Astrocyte of the spinal cord (primary cell): ENCODE measurements at places on chromosomes 1 and 21.
A peak's percentile ranks its signal among the peaks of the same experiment; 100 is the strongest.

GRCh38 chr1:197928849-197929336 lies 11.7 kb downstream of the LHX9 start:
- DNase-seq: no peak

DNA sequence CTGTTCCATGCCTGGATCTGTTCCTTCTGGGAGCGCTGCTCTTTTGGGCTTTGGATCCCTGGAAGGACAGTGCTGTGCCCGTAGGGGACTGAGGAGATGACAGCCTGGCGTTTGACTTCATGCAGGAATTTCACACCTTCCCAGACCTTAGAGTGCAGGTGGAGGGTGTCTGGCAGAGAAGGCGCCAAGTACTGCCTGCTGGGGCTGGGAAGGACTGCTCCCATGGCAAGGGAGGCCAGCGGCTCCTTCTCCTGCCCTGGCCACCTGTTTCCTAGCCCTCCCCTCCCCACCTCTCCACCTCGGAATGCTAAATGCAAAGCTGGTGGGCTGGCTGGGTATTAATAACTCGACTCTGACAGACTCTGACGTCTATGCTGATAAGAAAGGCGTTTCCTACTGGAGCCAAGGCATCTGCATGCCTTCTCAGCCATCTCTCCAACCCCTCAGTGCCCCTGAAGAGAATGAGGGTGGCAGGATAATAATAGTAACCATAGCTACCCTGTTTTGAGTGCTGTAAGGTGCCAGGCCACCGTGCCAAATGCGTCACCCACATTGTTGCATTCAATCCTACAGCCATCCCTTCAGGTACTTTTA lies 17.5 kb upstream of the PDIK1L start:
- no peak for DNase-seq

- no peak for DNase-seq
These were observed 209.2 kb upstream of the PTGFR start for GRCh38 chr1:78281580-78281979.

GRCh38 chr1:32981003-32981901 lies 16.6 kb upstream of the RNF19B start:
- DNase-seq: peak; percentile 86

DNA sequence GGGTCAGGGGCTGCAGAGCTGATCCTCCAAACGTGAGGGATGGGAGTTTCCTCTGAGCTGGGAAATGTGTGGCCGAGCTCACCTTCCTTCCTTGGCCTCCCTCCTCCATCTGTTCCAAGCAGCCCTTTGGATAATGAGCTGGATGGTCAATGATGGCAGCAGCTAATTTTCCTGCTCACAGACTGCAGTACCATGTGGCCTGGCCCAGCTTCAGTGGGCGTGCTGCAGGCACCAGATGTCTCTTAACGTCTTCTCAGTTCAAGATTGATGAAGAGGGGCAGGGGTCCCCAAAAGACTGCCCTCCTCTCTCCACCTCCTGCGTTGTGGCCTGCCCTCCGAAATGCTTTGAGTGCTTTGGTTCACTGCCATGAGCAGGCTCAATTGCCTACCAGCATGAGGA lies 86.0 kb downstream of the UBIAD1 start:
- no peak for DNase-seq

- no peak for DNase-seq
These were observed 4.9 kb downstream of the RD3 start for GRCh38 chr1:211487082-211487481.

GRCh38 chr1:27602462-27603308 lies 1.3 kb downstream of the AHDC1 start:
- DNase-seq: no peak

DNA sequence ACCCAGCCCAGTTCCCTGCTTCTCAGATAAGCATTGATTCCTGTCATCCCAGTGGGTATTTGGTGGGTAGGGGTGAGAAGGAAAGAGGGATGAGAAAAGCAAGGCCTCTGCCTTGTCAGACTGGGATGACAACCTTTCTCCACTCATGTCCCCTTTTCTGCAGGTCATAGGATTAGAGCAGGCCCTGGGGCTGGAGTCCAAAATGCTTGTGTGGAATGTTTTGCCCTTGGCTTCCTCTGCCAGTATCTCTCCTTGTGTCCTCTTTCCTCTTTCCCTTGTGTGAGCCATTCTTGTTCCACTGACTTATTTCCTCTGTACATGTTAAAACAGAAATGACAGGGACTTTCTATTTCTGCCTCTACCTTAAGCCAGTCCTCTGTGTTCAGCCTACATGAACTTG lies 4.1 kb downstream of the ATP2B4 start:
- DNase-seq: no peak

DNA sequence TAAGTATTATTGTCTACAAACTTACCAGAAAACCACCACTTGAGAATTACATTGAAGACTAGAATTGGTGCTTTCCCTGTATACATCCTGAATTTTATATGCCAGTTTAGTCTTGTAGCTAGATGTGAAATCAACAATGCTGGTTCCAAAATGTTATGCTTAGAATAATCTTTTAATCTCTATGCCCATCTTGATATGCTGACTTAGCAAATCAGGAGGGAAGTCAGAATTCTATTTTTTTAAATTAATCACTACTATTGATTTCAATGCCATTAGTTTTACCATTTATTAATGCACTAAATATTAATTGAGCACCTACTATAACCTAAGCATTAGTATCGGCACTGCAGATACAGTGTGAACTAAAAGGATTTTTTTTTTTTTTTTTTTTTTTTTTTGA lies 641.6 kb upstream of the ADGRL4 start:
- no peak for DNase-seq

DNA sequence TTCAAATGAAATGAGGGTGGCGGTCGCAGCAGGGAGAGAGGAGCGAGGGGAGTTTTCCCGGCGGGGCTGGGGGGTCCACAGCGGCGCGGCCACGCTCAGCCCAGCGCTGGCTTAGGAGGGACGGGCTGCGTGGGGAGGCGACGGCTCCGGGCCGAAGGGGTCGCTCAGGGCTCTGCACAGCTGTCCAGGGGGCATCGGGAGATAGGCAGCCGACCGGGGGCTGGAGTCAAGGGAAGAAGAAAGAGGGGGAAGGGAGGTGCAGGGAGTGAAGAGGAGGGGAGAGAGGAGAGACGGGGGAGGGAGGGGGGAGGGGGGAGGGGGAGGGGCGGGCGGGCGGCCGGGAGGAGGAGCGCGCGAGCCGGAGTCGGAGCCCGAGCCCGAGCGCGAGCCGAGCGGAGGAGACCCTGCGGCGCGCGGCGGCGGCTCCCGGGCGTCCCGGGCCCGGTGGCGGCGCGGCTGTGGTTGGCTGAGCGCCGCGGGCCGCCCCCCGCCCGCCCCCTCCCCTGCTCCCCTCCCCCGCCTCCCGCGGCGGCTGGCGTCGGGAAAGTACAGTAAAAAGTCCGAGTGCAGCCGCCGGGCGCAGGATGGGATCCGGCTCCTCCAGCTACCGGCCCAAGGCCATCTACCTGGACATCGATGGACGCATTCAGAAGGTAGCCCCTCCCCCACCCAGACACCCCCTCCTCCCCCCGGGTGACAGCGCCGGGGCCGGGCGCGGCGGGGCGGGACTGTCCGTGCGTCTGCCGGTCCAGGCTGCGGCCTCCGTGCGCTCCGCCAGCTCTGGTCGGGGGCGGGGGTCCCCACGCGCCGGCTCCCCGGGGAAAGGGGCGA lies at the start of gene PDE9A:
TSS of gene PDE9A (plus strand) at position 391 of the 831 bp plus-strand sequence. CDS start at position 585, 194 bp downstream.
- no peak for DNase-seq

GRCh38 chr1:116825720-116826438 lies 71.6 kb downstream of the CD2 start:
- no peak for DNase-seq

DNA sequence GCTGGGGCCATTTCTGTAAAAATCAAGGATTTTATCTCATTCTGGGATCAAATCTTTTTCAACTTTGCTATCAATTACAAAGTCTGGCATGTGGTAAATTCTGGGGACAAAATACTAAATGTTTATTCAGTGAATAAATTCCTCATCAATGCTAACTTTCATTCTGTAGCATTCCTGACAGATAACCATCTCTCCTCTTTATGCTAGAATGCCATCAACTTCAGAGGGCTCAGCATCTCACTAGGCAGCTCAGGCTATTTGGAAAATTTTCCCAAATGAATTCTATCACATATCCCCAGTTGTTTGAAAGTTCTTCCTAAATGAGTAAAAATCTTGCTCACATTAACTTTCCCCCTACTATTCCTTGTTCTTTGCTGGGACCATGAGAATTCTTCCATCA lies 163.0 kb upstream of the DAB1 start:
- DNase-seq: no peak

DNA sequence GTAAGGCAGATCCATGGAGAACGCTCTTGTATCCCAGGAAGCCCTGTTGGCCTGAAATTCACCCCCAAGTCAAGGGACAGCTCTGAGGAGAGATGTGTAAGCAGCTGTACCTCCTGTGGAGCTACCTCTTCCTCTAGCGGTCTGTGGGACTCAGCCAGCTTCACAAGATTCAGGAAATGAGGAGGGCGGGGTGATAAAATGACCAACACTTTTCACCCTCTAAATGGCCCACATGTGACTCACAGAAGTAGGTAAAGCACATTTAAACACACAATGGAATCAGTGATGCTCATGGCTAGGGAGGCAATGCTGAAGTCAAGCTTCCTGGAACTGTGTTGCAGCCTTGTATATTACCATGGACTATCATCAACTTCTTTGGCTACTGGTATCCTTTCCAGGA lies at the start of gene SH2D1B:
TSS of gene SH2D1B (minus strand) at position 135 of the 400 bp plus-strand sequence. CDS start at position 15, 120 bp downstream.
- peak; percentile 75 for DNase-seq

DNA sequence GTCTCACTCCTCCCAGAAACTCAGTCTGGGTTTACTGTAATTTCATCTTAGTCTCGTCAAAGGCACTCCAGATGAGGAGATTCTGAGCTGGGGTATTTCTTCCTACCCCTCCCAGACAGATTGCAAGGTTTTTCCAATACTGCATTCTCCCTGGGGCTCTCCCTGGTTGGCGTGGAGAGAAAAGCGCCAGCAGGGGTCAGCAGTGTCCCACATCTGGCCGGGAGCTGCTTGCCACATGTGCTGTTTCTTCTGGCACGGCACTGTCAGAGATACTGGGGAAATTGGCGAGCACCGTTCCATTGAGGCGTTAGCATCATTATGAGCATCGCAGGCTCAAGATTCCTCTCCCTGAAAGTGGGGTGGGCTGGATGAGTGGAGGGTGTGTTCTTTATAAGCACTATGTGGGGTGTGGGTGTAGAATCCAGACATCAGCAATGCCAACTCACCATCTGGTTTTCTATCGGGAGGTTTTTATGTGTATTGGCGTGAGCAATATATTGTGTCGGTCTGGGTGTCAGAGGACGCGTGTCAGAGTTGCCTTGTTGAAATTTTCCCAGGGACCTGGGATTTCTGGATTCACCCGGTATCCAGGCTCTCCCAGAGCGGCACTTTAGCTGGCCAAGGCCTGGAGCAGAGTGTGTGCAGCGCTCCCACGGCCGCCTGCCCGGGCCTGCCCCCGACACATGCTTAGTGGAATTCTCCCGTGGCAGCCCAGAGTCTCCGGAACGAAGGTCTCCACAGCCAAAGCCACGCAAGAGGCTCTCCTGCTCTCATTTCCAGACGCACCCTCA lies 8.0 kb upstream of the NAV1 start:
- peak; percentile 85 for DNase-seq

DNA sequence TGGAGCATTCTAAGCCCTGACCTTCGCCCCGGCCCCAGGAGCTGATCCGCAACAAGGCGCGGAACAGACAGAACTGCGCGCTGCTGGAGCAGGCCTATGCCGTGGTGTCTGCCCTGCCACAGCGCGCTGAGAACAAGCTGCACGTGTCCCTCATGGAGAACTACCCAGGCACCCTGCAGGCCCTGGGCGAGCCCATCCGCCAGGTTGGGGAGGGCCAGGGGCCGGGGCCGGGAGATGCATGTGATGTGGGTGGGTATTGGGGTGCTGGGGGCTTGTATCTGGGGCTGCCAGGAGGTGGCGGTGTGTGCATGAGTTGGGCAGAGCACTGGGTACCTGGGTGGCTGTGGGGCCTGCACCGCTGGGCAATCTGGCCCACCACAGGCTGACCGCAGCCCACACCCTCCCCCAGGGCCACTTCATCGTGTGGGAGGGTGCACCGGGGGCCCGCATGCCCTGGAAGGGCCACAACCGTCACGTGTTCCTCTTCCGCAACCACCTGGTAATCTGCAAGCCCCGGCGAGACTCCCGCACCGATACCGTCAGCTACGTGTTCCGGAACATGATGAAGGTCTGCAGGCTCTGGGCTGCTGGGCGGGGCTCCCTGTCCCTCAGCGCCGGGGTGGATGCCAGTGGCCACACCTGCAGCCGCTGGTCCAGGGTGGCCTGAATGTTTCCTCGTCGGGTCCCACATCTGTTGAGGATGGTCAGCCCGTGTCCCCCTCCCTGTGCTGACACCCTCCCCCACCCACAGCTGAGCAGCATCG lies 65.8 kb downstream of the TRIM11 start:
- no peak for DNase-seq
